ENCODE measurements at places on chromosomes 11 and 22.

DNA sequence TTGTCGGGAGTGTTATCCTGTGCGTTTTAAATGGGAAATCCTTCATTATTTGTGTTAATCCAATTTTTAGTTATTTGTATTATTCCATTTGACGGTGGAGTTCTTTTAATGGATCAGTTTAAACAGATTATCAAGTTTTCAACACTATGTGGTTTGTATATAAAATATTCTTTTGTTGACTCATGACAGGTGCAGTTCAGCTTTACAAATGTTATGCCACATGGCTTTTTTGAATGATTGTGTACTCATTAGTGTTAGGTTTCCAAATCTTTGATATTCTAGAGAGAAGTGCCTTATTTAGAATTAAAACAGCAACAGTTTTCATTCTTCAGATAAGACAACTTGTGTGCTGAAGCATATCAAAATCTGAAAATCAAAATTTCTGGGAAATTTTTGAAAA is 2.4 kb downstream of the JAM3 start:
- DNase-seq, result peak; percentile 30

DNA sequence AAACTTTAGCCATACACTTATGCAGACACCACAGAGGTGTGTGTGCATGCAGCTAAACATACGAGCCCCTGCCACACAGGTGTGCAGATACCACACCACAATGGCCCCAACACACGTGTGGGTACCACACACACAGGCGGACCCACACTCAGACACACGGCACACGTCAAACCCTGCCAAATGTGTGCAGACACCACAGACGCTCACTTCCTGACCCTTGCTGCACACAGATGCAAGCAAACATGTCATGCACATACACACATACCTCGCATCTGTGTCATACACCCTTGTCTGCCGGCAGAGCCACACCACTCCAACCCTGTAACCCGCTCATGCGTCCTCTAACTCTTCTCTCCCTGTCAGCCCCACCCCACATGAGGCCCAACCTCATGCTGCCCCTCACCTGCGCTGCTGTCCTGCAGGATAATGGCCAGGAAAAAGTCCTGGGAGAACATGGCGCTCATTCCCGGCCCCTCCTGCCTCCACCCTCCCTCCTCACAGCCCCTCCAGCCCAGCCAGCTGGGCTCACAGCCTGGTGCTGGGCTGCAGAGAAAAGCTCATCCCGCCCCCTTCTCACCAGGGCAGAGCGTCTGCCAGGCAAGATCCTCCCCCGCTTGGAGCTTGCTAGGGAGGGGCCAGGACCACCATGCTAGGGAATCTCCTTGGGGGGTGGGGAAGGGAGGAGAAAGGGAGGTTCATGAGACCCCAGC is 14.2 kb downstream of the SMPD1 start:
- no peak for DNase-seq

GRCh38 chr11:38153985-38154384 is 1555.9 kb upstream of the RAG2 start:
- DNase-seq, result no peak

GRCh38 chr11:44033411-44033850 is 14.3 kb upstream of the ACCSL start:
- peak; percentile 97 for DNase-seq

GRCh38 chr22:42711281-42711731 is 9.4 kb downstream of the A4GALT start:
- DNase-seq, result no peak

- no peak for DNase-seq
These were observed 13.2 kb downstream of the CRTAM start for GRCh38 chr11:122851366-122851966.

DNA sequence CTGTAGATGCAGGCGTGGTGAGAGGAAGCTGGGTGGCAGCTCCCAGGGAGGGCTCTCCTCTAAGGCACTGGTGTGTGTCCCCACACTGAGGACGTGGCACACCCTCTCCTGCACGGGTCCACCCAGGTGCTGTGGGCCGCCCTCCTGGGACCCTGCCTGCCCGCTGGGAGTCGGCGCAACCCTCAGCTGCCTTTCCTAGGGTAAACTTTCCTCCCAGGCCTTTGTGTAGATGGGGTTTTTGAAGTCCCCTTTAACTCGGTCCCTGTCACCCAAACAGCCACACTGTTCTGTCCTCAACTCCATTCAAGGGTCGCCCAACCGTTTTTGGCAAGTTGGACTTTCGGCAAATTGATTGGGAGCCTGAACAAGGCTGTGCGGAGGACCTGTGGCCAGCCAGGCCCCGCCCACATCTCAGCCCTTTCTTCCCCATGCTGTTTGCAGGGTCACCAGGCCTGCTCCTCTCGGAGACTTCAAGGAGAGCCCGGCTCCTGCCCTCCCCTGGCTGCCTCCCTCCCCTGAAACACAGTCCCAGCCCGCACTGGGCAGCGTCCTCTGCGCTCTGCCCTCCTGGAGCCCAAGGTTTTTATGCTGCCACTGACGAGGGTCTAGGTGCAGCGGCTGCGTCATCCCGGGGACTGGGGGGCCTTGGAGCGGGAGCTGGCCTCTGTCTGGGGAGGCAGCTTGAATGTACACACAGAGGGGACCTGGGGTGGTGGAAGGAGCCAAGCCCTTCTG is 1126.2 kb downstream of the BRD1 start:
- no peak for DNase-seq

DNA sequence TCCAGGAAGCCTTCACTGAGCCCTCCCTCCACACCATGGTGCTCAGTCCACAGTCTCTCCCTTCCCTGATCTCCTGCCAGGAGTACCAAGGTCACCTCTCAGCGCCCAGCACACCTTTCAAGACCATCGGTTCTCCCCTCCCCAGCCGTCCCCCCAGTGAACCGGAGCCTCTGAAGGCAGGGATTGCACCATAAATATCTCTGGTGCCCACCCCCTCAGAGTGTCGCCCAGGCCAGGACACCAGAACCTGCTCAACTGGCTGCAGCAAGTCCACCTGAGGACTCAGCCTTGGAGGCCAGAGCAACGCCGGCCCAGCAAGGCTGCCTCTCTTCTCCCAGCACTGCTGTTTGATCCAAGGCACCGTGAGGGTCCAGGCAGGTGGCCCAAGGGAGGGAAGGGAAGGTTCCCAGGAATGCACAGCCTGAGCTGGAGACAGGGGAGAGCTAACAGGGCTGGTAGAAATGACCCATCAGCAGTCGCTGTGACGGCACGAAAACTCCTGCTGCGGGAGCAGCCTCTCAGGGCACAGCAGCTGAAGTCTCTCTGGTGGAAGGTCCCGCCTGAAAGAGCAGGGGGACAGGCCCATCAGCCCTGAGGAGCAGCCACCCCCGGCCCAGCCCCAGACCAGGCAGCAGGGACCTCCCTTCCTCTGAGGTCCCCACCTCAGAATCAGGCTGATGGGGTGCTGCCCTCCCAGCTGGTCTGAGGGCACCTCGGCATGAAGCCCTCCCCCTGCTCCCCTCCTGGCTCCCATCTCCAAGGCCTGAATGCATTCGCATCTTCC is 80.3 kb downstream of the BUD13 start:
- no peak for DNase-seq

GRCh38 chr11:132844956-132845696 is 687.2 kb downstream of the OPCML start:
- DNase-seq, result no peak

- no peak for DNase-seq
These were observed 357.9 kb downstream of the TENM4 start for GRCh38 chr11:79082907-79083306.

GRCh38 chr11:304915-305843 is 2.4 kb upstream of the IFITM2 start:
- DNase-seq, result peak; percentile 45

DNA sequence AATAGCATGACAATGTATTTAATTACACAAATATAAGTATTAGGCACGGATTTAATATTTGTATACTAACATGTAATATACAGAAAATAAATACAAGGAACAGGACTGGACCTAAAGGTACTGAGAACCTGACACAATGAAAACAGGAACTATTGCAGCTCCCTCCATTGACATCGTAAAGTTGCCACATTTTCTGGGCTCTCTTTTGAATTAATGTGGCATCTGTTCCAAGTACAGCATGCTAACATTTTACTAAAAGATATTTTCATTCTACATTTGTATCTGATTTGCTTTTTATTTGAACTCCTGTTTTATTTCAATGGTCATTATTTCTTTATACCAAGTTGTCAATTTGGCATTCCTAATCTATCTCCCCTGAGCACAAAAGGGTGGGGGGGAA is 15.3 kb downstream of the PHF21A start:
- DNase-seq, result no peak

GRCh38 chr11:80065086-80065485 is 624.3 kb upstream of the TENM4 start:
- DNase-seq, result no peak

DNA sequence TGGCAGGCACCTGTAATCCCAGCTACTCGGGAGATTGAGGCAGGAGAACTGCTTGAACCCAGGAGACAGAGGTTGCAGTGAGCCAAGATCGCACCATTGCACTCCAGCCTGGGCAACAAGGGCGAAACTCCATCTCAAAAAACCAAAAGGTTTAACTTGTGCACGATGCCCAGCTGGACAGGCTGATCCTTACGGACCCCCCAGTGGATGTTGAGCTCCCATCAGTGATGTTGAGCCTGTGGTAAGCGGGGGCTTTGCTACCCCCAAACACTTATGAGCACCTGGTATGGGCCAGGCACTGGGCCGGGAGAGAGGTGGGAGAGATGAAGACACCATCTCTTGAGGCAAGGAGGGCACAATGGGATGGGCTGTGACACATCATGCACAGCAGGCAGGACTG is 7.4 kb upstream of the SERPIND1 start:
- DNase-seq, result no peak

DNA sequence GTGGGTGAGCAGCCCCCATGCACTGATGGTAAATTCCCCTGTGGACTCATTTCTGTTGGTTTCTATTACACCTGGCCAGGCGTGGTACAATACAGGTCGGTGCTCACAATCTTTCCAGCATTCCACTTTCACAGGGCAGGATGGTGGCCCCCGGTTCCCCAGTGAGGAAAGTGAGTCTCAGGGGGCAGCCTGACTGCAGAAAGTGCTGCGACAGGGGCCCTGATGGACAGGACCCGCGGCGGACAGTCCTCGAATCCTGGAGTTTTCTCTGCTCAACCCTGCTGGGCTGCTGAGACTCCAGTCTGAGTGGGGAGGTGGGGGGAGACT is 3.1 kb upstream of the PGGHG start:
- no peak for DNase-seq

DNA sequence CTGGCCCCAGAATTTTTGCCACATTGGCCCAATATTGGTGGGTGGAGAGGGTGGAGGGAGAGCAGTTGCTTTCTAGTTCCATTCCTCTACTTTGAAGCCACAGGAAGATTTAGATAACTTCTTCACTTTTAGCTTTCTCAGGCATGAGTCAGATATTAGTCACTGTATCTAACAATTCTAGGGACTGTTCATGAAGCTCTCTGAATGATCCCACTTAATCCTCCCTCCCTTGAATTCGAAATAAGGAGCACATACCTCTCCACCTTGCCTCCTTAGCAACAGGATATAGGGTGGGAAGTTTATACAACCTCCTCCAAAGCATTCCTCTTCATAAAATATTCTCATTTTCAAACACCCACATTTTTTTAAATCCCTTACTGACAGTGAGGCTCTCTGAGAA is 13.5 kb downstream of the FSHB start:
- no peak for DNase-seq

GRCh38 chr11:125264100-125265022 is 99.8 kb downstream of the PKNOX2 start:
- no peak for DNase-seq

DNA sequence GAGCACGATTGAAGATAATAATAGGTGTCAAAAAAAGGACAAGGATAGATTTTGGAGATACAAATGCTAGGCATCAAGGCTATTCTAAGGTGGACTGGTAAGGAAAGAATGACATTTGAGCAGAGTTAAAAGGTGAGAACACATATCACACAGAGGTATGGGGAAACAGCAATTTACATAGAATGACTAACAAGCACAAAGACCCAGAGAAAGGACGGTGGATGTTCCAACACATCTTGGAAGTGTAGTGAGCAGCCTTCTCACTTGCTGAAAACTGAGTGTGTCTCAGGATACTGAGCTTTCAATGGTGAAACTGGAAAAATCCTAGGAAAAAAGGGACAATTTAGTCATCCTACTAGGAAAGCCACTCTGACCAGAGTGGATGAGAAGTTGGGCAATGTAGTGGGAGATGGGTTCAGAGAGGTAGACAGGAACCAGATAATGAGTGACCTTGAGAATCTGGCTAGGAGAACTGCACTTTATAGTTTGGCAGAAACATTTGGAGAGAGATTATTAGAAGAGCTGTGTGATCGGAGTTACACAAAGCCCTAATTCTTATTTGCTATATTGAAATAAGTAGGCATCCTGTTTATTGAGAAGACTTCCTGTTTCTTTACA is 706.0 kb downstream of the KCNA4 start:
- no peak for DNase-seq

DNA sequence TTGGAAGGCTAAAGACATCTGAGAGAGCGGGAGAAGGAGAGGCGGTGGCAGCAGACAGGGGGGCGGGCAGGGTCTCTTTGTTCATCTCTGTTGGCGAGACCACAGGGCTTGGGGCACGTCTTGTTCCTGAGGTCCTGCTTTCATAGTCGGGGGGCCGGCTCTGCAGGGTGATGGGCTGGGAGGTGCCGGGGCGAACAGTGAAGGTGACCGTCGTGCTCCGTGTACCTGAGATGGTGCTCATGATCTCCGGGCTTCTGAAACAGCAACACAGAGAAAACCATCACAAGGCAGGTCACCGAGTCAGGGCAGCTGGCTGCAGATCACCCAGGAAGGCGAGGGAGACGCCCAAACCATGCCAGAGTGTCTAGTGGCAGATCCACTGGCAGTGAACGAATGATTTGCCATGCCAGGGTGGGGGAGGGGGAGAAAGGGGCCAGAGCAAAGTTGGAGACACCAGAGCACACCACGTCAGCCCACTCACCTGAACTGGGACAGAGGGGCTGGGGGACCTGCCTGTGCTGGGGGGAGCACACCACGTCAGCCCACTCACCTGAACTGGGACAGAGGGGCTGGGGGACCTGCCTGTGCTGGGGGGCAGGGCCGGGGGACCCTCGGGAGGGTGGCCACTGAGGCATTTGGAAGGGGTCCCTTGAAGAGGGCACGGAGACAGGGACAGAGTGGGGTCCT is 75.0 kb downstream of the CTTN start:
- no peak for DNase-seq
